ENCODE measurements at places on chromosomes 7 and 10.

- DNase-seq, result no peak
Measured at GRCh38 chr10:124494046-124494807, 32.6 kb downstream of the LHPP start.

DNA sequence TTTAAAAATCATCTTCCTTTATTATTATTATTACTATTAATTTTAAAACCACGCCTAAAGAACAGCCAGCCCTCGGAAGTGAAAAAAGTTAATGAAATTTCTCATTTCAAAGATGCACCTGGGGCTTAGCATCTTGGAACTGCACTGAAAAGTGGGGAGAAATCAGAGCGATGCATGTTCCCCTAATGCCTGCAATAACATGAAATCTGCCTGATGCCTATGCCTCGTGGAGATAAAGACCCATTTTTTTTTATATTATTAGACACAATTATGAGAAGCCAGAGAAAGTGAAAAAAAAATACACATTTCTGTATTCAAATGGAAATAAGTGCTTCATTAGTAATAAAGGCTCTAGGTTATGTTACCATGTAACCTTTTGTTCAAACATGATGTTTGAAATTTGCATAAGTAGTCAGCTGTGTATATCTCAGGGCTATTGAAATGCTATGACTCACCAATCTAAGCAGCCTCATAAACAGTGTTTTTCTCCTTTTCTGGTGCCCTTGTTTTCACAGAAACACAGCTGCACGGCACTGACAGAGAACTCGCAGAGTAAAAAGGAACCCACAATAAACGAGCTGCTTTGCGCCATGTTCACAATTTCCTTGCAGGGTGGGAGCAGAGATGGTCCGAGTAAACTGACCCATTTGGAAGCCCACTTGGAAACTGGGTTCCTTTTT is 175.8 kb upstream of the PRKCQ start:
- DNase-seq, result no peak

GRCh38 chr10:131693766-131694165 is 207.0 kb upstream of the PPP2R2D start:
- DNase-seq, result no peak

GRCh38 chr7:81469869-81470723 is 299.8 kb downstream of the HGF start:
- no peak for DNase-seq

GRCh38 chr7:55966851-55967250 is 2.5 kb downstream of the NIPSNAP2 start:
- no peak for DNase-seq

- DNase-seq, result no peak
Measured at GRCh38 chr7:918441-919113, 35.9 kb downstream of the ADAP1 start.

- DNase-seq, result no peak
Measured at GRCh38 chr10:78410046-78410965, 376.6 kb downstream of the RPS24 start.

GRCh38 chr7:21191321-21192073 is 236.4 kb upstream of the SP4 start:
- no peak for DNase-seq

- no peak for DNase-seq
Measured at GRCh38 chr10:129896136-129896859, 67.8 kb downstream of the EBF3 start.

GRCh38 chr7:100852048-100852872 is at the start of gene SLC12A9:
Gene SLC12A9, plus strand, starts transcription at chr7:100852713. Its CDS starts 1,485 bp downstream, at chr7:100854198.
- peak; percentile 65 for DNase-seq

DNA sequence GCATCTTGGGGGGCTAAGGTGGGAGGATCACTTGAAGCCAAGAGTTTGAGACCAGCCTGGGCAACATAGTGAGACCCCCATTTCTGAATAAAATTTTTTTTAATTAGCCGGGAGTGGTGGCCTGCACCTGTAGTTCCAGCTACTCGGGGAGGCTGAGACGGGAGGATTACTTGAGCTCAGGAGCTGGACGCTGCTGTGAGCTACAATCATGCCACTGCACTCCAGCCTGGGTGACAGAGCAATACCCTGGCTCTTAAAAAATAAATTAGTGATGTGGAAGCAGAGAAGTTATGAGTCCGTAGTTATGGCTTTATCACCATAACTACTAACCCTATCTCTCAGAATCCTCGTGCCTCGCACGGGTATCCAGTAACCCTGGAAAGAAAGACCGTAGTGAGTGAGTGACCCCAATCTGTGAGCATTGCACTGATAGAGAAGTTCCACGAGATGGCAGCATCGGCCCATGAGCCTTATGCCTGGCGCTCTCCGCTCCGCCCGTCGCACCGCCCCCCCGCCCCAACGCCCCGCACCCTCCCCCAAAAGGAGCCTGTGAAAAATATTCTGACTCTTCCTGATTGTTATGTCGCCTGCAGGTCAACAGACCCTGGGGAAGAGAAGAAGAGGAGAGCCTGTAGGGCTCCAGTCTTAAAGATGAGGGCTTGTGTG is 4.9 kb upstream of the SLC29A3 start:
- peak; percentile 36 for DNase-seq

DNA sequence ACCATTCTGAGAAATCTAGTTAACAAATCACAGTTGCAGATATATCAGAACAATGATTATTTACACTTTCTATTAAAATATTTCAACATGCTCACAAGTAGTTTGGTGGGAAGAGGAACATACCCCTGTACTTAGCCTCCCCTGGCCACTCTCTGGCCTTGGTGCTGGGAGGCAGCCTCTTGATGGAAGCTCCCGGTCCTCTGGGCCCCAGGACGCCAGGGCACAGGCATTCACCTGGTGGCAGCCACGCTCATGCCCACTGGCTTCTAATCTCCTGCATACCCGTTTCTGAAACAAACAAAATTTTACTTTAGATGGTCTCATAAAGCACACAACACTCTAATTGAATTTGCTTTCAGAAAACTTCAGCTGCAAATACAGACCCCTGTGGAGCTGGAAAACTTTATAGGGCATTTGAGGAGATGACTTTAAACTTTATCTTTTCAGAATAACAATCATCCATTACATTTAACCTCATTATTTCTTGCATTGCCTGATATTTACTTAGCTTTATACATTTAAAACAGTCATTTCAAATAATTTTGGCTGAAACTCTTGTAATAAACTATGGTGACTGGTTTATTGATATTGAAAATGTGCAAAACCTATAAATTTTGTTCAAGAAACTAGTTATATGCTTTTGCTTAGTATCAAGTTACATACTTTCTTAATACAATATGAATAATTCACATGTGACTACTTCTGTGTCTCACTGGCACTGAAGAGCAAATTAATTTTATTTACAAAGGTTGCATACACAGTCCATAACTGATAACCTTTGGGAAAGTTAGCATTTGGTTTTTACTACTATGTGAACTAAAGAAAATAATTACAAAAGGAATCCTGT is 30.8 kb downstream of the C10orf143 start:
- DNase-seq, result no peak

DNA sequence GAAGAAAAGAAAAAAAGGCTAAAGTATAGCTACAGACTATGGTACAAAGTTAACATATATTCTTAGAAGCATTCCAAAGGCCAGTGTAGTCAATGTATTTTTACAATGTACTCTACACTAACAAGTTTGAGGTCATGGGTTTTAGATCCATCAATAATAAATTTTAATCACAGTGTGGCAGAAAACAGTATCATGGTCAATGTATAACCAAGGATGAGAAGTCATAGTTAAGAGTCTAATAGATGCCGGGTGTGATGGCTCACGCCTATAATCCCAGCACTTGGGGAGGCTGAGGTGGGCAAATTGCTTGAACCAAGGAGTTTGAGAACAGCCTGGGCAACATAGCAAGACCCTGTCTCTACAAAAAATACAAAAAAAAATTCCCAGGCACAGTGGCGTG is 53.1 kb downstream of the SLC16A12 start:
- no peak for DNase-seq

DNA sequence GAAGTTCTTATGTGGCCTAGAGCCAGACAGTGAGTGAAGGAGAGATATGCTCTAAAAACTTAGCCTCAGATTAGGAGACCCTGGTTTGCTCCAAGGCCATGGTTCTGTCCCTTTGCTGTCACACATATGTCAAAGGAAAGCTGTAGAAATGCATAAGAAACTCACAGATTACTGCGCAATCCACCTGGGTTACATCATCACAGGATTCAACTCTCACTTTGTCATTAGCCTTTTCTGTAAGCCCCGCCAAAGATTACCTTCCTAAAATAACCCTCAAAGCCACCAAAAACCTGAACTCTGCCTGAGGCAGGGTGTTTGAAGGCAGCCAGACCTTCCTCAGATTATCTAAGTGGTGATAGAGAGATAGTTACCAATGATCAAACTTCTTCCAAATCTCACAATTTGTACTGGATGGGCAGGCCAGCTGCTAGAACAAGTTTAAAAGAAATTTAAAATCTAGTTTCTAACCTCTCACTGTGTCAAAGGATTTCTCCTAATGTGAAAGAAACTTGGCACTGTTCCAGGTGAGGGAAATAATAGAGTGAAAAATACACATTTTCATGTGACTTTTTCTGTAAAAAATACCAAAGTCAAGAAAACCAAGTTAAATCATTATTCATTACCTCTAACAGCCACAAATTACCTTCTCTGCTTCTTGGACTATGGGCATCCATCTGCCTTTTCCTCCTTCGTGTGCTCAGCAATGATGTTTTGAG is 567.2 kb downstream of the SUGCT start:
- no peak for DNase-seq

DNA sequence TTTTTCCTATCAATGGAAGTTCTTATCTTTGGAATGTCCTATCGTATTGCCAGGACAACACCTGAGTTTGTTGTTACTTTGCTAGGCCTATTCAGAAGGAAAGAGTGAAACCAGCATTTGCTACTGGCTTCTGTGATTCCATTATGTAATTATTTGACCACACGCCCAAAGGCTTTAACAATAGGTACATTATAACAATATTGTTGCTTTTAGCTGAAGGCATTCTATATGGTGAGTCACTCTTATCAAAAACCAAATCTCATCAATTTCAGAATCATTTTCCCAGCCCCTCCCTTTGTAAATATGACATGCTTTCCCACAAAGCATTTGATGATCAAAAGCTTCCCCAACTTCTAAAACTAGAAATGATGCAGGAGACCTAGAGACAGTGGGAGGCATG is 294.4 kb upstream of the NEBL start:
- no peak for DNase-seq

DNA sequence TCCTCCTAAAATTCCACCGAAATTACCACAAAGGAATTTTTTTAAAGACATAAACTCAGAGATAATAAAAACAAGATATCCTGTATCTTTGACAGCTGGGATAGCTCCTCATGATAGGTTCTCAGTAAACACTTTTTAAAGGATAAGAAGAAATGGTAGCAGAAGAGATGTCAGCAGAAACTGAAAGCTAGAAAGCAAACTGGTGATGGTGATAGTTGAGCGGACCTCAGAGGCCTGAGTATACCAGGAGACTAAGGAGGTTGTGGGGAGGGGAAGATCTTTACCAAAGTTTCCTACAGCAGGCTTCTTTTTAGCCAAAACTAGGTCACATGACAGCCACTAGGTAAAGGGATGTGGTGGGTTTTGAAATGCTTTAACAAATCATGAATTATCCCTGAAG is 22.5 kb downstream of the PCGF5 start:
- DNase-seq, result no peak

DNA sequence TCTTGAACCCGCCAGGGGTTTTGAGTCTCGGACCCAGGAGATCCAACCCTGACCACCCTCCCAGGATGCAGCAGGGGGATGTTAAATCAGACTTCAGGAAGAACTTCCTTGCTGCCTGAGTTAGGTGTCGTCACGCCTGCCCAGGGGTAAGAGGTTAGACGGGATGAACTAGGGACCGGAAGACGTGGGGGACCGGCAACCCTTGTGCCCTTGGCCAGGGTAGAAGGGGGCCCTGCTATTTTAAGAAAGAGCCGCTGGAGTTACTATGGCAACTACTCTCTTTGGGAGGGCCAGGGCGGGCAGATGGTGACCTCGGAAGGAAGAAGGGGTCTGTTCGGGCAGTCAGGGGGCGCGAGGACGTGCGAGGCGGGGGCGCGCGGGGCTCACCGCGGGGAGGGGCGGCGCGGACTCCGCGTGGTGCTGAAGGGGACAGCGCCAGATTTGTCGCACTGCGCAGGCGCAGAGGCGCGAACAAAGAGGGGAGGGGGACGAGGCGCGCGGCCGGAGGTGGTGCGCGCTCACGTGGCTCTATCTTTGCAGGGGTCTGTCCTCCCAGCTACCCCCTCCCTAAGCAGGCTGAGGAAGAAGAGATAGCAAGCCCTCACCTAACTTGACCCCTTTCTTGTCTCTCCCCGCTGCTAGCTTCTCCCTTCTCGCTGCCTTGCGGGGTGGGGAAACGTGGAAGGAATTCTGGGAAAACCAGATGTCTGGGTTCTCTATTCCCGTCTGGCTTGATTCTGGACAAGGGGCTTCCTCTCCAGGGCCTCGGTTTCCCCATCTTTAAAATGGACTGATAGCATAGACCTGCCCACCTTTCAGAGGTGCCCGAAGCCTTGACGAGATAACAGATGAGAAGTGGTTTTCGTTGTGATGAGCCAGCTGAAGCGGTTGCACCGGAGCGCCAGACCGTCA is 940 bp upstream of the PSD start:
- DNase-seq, result peak; percentile 52

DNA sequence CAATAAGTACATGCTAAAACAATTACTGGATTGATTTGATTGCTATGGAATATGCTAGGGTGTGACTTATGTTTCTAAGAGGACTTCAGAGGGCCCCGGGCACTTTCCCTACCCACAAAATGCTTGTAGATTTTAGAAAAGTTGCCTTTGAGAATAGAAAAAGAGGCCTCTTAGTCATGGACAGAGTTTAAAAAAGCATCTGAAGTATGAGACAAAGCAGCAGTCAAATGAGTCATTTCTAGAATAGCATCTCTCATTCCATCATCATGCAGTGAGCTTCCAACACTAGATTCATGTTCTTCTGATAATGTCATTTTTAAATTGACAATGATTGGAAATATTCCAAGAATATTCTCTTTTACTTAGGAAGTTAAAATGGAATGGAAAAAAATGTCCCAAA is 675.1 kb upstream of the PCDH15 start:
- no peak for DNase-seq

DNA sequence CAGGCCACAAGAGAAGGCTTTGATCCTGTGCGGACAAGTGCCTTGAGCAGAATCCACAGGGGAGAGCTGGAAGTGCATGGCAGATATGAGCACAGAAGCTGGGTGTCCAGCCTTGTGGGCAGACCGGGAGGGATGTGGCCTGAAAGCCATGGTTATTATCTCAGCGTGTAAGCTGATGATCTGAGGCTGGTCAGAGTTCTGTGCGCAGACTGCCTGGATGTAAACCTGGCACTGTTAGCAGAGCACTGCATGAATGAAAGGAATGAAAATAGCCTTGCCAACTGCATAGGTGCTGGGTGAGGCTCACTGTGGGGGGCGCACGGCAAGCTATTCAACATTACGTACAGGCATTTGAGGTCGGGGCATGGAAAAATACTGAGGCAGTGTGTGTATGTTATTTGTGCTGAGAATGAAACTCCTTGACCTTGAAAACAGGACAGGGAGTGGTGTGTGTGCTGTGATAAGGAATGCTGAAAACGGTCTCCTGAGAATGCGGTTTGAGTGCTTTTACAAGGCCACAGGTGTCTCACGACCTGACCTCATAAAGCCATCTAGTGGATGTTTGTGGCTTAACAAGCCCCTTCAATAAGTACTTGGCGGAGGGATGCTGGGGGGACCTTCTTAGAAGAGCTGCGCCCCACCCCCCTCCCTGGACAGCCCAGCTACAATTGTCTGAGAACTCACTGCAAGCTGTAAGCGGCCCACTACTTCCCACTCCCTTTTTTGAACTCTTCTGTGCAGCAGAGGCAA is 18.7 kb downstream of the AKR1C1 start:
- DNase-seq, result no peak

All from stimulated activated CD8-positive, alpha-beta memory T cell treated with anti-CD3 and anti-CD28 coated beads, Interleukin-15, amount 100 ng/mL, for 1 hour (primary cell).